ENCODE measurements at places on chromosomes 16 and 17.

- no peak overlapping the region for H3K4me3 ChIP-seq
- H3K36me3 ChIP-seq: peaks cover 6% of the 10 kb centered on the region
- H3K27ac ChIP-seq: peak overlapping the region; percentile 97
- H3K27me3 ChIP-seq: no peaks in the 10 kb centered on the region
Observed at GRCh38 chr16:23423496-23424049, 29.4 kb downstream of the COG7 start.

- DNase-seq: no peak
- H3K27me3 ChIP-seq: no peaks in the 10 kb centered on the region
- H3K4me1 ChIP-seq: no peaks in the 10 kb centered on the region
- no peaks in the 10 kb centered on the region for H3K36me3 ChIP-seq
- no peak overlapping the region for H3K27ac ChIP-seq
Observed at GRCh38 chr16:26712876-26713275, 353.9 kb upstream of the C16orf82 start.

DNA sequence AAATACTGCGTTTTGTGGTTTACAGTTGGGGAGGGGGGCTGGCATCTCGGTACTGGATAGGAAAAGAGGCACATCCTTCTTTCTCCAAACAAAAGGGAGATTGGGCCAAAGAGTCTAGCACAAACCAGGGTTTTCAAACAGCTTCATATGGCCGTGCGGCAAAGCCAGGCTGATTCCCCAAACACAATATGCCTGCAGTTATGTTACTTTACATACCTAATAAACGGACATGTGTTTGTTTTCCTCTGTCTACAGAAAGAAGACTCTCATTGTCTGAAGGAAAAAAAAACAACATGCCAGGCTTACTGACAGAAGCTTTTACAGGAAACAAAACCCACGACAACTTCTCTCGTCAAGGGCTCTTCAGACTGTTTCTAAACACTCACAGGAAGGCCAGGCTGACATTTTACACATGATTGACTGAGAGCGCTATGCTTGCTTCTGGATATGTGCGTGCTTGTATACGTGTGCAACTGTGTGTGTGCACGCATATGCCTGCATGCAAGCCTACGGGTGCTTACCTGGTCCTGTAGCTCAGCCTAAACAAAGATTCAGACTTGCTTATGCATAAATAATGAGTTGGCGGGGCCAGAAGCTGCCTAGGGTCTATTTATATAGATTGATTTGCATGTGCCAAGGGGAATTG lies 461.0 kb upstream of the C16orf82 start:
- H3K4me1 ChIP-seq: no peaks in the 10 kb centered on the region
- no peaks in the 10 kb centered on the region for H3K36me3 ChIP-seq
- no peaks in the 10 kb centered on the region for H3K27me3 ChIP-seq
- H3K27ac ChIP-seq: no peak overlapping the region
- no peak overlapping the region for H3K4me3 ChIP-seq

DNA sequence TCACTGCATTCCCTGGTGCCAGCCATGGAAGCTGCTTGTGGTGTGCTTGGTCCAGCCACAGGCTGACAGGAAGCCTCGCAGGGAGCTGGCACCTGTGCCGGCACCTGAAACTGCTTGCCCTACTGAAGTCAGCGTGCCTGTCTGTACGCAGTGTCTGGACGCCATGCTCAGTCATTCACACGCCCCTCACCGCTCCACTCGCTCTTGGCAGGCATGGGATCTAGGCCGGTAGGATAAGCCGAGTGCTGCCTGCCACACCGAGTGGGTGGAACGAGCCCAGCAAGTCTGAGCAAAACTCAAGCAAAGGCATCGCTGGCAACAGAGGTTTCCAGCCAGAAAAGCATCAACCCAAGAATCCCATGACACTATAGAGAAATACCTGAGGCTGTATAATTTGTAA lies 350.6 kb downstream of the CDH11 start:
- H3K4me1 ChIP-seq: peaks cover 6% of the 10 kb centered on the region
- no peak overlapping the region for H3K27ac ChIP-seq
- no peak for DNase-seq
- H3K27me3 ChIP-seq: no peaks in the 10 kb centered on the region

- no peak overlapping the region for H3K27ac ChIP-seq
- DNase-seq: no peak
- H3K27me3 ChIP-seq: no peaks in the 10 kb centered on the region
- H3K4me1 ChIP-seq: peaks cover 28% of the 10 kb centered on the region
Observed at GRCh38 chr17:50029185-50029584, 26.7 kb upstream of the ITGA3 start.

- no peaks in the 10 kb centered on the region for H3K36me3 ChIP-seq
- H3K4me1 ChIP-seq: peaks cover 21% of the 10 kb centered on the region
- peak overlapping the region; percentile 75 for H3K27ac ChIP-seq
- peak overlapping the region; percentile 63 for H3K4me3 ChIP-seq
Observed at GRCh38 chr17:75723171-75723930, 2.1 kb downstream of the ITGB4 start.

- peaks cover 18% of the 10 kb centered on the region for H3K4me1 ChIP-seq
- no peaks in the 10 kb centered on the region for H3K36me3 ChIP-seq
- no peak for DNase-seq
- H3K27ac ChIP-seq: no peak overlapping the region
Observed at GRCh38 chr16:56354746-56355145, 70.6 kb downstream of the AMFR start.

DNA sequence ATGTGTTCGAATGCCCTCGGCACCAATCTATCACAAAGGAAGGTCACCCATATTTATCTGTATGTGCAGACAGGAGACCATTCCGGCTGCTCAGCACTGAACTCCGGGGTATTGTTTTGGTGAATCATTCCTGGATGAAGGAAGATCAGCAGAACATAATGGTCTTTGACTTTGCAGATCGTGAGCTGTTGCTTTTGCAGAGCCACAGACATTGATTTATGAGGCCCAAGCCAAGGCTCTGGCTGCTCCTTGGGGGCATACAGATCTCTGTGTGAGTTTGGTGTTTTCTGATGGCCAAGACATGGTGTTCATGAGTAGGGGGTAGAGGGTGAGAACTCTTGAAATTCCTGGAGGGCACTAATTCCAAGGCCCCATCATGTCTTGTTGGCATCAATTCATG lies 458.8 kb upstream of the HSBP1 start:
- no peak overlapping the region for H3K27ac ChIP-seq
- no peaks in the 10 kb centered on the region for H3K36me3 ChIP-seq
- DNase-seq: no peak
- H3K4me3 ChIP-seq: no peak overlapping the region

GRCh38 chr17:55004484-55004883 lies 35.9 kb downstream of the STXBP4 start:
- H3K36me3 ChIP-seq: no peaks in the 10 kb centered on the region
- H3K4me1 ChIP-seq: no peaks in the 10 kb centered on the region
- H3K27me3 ChIP-seq: no peaks in the 10 kb centered on the region

GRCh38 chr16:7025616-7026190 lies 306.9 kb upstream of the RBFOX1 start:
- no peak overlapping the region for H3K4me3 ChIP-seq
- no peak overlapping the region for H3K27ac ChIP-seq
- no peaks in the 10 kb centered on the region for H3K27me3 ChIP-seq
- no peaks in the 10 kb centered on the region for H3K4me1 ChIP-seq
- no peak for DNase-seq

DNA sequence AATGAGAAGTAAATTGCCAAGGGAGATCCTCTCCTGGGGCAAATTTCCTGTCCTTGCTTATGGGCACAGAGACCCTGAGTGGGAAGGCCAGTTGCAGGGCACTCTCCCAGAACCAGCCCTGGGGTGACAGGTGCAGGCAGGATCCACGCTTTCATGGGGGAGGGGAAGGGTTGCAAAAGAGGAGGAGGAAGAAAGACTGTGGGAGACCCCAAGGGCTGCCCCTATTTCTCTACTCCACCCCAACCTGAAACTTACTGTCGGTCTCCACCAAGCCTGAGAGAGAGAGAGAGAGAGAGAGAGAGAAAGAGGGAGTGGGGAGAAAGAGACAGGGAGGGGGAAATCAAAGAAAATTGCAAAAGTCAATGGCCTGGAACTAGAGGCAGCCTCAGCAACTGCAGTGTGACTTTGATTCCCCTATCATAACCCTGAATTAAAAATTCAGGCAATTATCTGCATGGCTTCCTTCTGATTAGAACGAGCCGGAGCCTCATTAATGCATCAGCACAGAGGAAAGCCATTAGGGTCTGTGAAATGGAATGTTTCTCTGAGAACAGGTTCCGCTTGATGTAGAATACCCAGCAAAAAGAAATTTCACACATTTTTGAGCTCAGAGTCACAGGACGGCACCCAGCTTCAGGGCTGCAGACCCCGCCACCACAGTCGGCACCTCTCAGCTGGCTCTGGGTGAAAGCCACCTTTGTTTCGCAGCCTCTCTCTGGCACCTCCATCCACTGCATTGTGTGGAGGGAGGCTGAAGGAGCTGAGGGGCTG lies 45.1 kb upstream of the HNF1B start:
- H3K4me3 ChIP-seq: no peak overlapping the region
- no peaks in the 10 kb centered on the region for H3K4me1 ChIP-seq
- H3K27me3 ChIP-seq: no peaks in the 10 kb centered on the region
- no peaks in the 10 kb centered on the region for H3K36me3 ChIP-seq
- no peak for DNase-seq

DNA sequence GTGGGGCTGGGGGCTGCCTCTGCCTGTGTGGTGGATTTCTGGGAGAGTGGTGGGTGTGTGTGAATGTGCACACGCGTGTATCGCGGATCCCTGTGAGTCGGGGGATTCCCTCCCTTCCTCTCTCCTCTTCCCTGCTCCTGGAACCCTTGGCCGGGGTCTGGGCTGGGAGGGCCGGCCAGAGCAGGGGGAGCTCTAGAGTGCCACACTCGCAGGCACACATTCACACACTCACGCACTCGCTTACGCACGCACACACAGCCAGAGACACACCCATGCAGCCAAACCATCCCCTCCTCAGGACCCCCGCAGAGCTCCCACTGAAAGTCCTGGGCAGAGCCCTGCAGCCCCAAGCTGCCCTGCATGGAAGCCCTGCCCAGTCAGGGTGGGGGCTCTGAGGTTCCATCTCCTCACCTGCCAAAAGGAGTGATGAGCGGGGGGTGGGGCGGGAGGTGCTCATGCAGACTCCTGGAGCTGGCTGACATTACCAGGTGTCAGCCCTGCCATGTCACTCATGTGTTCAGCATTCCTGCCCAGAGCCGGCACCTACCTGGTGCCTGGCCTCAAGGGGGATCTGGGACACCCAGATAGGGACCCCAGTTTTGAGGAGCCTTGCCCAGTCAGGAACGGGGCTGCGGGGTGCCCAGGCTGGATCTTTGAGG lies 1.9 kb downstream of the NECAB2 start:
- H3K27me3 ChIP-seq: no peaks in the 10 kb centered on the region
- no peak overlapping the region for H3K27ac ChIP-seq
- H3K36me3 ChIP-seq: no peaks in the 10 kb centered on the region
- DNase-seq: no peak
- no peaks in the 10 kb centered on the region for H3K4me1 ChIP-seq
- no peak overlapping the region for H3K4me3 ChIP-seq

GRCh38 chr16:89779909-89780305 lies 36.5 kb downstream of the FANCA start:
- no peaks in the 10 kb centered on the region for H3K27me3 ChIP-seq
- no peak for DNase-seq
- no peak overlapping the region for H3K4me3 ChIP-seq
- no peaks in the 10 kb centered on the region for H3K4me1 ChIP-seq

DNA sequence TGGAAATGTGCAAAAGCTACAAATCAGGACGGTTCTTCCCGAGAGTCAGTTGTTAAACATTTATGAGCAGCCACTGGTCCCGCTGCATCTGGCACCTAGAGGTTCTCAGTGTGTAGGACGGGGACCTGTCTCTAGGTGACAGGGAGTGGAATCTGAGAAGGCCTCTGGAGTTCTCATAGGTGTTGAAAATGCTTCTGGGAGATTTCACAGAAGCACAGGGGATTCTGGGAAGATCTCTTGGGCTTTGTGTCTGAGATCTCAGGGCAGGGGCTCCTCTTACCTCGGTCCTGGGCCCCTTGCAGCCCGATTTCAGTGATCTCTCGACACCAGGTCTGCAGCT lies 8.9 kb downstream of the ALOX15 start:
- no peak overlapping the region for H3K4me3 ChIP-seq
- DNase-seq: no peak
- no peak overlapping the region for H3K27ac ChIP-seq
- H3K36me3 ChIP-seq: no peaks in the 10 kb centered on the region
- H3K4me1 ChIP-seq: no peaks in the 10 kb centered on the region

- H3K4me3 ChIP-seq: no peak overlapping the region
- H3K4me1 ChIP-seq: peaks cover 27% of the 10 kb centered on the region
- no peaks in the 10 kb centered on the region for H3K27me3 ChIP-seq
Observed at GRCh38 chr16:78127130-78127529, 27.7 kb downstream of the WWOX start.

DNA sequence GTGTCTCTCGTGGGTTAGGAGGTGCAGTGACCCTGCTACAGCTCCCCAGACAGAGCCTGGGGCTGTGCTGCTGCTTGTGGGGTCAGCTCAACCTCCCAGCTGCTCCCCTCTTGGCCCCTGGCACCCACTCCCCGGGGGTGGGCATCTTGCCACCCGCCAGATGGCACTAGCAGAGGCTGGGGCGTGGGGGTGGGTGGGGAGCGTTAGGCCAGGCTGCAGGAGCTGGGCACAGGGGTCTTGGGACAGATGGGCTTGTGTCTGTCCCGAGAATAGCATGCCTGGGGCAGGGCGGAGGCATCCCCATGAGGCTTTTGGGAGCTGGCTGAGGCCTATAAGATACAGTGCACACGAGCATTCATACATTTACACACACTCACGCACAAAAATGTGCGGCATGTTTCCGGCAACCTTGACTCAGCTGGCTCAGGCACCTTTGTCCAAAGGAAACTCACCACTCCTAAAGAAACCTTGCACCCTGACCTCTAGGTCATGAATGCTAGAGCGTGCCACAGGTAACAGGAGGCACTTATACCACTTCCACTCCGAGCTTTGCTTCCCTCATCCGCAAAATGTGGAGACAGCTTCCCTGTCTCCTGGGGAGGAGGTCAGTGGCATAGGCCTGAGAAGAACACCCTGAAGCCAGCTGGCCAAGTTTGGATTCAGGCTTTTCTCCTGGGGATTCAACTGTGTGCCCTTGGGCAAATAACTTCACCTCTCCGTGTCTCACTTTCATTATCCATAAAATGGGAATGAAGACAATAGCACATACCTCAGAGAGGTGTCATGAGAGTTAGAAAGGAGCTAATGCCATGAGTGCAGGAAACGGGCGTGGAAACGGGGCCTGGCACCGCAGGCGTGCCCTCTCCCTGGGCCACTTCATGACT lies 78.9 kb upstream of the LHX1 start:
- no peak overlapping the region for H3K4me3 ChIP-seq
- H3K36me3 ChIP-seq: no peaks in the 10 kb centered on the region
- H3K27me3 ChIP-seq: no peaks in the 10 kb centered on the region
- DNase-seq: no peak
- H3K27ac ChIP-seq: no peak overlapping the region

Measured in vagina (tissue), 2 donors.